ENCODE measurements at places on chromosomes 6 and 20.

DNA sequence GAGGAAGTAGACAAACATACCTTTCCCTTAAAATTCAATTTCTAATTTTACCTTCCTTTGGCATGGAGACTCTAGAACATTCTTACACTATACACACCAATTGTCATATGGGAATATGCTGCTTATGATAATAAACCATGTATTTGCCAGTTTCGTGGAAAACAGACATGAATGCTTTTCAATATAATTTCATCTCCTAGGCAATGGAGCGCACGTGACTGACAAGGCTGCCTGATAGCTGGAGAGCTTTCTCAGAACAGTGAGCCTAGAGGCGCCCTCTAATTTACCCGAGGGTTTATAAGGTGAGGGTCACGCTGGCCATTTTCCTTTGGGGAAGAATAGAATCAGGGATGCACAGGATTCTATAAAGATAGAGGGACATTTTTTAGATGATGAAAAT lies 56.5 kb downstream of the PRR18 start:
- no peak for DNase-seq

- no peak for DNase-seq
Observed at GRCh38 chr6:30060606-30061091, 416 bp upstream of the POLR1H start.

DNA sequence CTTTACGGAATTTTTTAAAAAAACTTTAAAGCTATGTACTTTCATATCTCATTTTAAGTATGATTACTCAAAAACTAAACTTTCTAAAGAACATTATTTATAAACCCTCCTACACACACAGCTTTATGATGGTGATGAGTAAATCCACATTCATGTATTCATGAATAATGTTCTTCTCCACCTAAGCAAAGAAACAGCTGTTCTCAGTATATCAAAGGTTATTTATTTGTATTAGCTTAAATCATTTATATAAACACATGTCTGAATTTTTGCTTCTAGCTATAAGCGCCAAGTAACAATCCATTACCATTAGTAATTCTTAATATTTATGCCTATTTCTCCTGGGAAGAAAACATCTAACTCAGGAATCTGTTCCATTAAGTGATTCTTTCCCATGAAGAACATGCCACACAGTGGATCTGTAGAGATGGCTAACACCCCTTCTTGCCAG lies 63.3 kb downstream of the SMLR1 start:
- DNase-seq = no peak

DNA sequence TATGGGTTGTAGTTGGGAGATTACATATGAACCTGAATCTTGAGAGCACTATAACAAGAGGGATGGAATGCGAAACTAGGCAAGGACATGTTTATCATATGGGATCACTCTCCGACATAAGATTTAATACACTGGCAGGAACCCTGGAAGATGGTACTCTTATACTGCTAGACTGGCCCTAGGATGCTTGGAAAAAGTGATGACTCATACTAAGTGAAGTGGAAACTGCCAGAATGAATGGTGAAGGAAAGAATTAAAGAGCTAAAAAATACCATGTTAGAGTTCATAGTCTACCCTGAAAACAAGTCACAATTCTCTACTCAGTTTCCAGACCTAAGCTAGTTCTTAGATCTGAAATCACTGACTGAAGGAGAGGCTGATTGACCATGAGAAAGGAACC lies 45.5 kb upstream of the THEMIS start:
- DNase-seq = no peak

GRCh38 chr20:31851240-31851955 lies 6.0 kb upstream of the FOXS1 start:
- no peak for DNase-seq

DNA sequence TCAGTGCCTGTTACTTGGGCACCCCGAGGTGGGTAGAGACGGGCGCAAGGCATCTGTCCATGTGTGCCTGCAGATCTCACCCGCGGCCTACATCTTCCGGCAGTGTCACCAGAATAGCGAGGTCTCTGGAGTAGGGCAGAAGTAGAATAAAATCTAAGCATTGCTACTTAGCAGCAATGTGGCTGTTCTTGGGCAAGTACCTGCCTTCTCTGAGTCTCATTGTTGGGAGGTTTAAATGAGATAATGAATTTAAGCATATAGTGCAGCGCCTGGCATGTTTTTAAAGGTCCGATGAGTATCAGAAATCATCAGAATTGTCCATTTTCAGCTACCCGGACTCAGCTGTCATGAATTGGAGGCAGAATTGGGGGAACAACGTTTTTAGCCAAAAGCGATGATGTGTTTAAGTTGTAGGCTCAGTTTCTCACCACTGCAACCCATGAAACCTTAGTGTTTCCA lies 800 bp downstream of the ABCC10 start:
- DNase-seq = no peak

- DNase-seq = no peak
Observed at GRCh38 chr20:2680046-2680445, 12.5 kb upstream of the EBF4 start.

DNA sequence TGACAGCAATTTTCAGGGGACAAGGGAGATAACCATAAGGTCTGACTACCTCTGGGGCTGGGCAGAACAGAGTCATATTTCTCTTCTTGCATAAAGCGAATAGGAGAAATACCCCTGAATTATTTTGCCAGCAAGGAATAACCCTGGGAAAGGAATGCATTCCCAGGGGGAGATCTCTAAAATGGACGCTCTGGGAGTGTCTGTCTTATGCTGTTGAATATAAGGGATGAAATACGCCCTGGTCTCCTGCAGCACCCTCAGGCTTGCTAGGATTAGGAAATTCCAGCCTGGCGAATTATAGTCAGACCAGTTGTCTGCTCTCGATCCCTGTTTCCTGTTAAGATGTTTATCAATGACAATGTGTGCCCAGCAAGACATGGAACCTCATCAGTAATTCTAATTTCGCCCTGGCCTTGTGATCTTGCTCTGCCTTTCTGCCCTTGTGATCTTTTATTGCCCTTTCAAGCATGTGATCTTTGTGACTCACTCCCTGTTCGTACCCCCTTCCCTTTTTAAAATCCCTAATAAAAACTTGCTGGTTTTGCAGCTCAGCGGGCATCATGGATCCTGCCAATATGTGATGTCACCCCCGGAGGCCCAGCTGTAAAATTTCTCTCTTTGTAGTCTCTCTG lies 221.6 kb upstream of the HS3ST5 start:
- no peak for DNase-seq

GRCh38 chr20:33474097-33474873 lies 15.6 kb upstream of the CBFA2T2 start:
- DNase-seq = no peak

- peak; percentile 37 for DNase-seq
Observed at GRCh38 chr6:134416418-134417154, 98.7 kb upstream of the SGK1 start.

- no peak for DNase-seq
Observed at GRCh38 chr6:63790334-63790733, 154.7 kb downstream of the PHF3 start.

- DNase-seq = no peak
Observed at GRCh38 chr6:14375930-14376329, 258.4 kb downstream of the CD83 start.

- peak; percentile 69 for DNase-seq
Observed at GRCh38 chr6:14055541-14055940, 62.0 kb upstream of the CD83 start.

Data from bronchial epithelial cell (primary cell).